ENCODE measurements at places on chromosomes 5 and 9. TPM values are rescaled to one million over a fixed set of nuclear protein-coding genes. Genes with fewer than 3 reads are reported as not detected.

DNA sequence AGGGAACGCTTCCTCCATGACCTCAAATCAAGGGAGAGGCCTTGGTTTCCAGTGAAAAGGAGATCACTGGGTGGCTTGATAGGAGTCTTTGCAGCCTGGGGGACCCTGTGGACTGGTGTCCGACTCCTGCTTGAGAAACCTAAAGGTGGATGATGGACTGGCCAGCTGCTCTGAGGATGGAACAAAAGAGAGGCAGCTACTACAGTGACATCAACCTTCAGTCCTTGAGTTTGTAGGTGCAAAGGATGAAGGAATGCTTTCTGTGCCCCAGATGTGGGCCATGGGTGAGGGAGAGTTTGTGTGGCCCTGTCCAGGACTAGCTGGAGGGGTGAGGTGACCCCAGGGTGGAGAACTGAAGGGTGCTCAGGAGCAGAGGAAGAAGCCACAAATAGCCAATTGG is 114.4 kb upstream of the TBC1D2 start:
- DNase-seq: no peak

DNA sequence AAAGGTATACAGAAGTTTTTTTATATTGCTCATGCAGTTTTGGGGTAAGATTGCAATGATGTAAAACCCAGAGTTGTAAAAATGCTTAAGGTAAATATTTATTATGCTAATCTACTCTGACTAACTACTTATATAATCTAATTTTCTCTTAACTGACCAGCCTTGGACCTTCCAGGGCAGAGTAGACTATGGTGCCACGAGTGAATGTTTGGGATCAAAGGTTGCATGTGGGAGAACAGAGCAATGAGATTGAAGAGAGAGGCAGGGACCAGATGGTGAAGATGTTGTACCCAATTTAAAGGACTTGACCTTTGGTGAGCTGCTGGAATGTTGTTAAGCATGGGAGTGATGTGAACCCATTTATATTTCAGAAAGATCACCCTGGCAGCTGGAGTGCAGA is 34.8 kb upstream of the PANK3 start:
- no peak for DNase-seq

The KIF24 gene
- 6.7 TPM for total RNA-seq

DNA sequence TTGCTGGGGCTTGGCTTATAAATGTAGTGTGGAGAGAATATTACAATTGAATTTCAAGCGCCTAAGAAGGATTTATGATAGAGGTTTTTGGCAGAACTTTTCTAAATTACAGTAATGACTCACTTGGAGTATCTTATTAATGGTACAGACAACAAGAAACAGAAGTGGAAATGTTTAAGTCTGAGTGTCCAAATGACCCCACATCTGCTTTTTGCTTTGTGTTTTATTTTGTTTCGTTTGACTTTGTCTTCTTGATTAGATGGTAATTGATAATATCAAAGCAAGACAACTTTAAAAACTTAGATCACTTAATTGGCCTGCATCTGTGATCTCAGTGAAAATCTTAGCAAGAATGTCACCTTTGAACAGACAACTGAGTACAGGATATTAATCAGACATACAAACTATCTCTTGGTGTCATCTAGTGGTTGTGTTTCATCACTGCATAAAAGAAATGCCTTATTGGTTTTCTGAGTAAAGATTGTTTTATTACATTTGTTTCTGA is 577.4 kb downstream of the ISL1 start:
- DNase-seq: no peak

The SMIM33 gene
- total RNA-seq: 0.11 TPM

- DNase-seq: no peak
These were observed 16.2 kb upstream of the ITGA1 start for GRCh38 chr5:52771343-52772039.

DNA sequence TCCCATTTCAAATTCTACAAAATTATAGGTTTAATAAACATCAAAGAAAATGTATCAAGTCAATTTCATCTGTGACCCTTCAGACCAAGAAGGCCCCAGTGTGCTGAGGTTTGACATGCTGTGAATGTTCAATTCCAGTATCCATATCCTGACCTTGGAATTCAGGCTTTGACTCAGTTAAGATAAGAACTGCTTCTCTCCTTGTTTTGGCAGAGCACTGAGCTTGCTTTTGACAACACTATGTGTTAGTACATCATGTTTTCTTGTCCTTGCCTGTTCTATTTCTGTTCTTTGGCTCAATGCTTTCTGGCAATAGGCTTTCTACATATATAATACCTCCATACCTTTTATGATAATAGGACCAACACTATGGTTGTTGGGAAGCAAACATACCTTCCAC is 105.6 kb downstream of the PLCXD3 start:
- no peak for DNase-seq

The HTR4 gene
- total RNA-seq: not detected

DNA sequence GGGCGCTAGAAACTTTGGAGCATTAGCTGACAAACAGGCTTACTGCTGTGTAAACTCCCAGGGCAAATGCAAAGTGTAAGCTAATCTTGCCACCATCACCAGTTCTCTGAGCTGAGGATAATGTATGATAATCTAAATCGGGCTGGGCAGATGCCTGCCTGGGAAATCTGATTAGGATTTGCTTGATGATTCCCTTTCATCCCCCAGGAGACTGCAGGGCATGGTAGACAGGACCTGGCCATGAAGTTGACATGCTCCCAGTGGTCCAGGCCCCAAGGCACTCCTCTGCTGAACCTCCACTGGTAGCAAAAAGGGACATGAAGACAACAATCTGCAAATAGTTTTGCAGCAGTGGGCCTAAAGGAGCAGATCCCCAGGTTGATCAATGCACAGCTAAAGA is 317.5 kb downstream of the SPOCK1 start:
- DNase-seq: no peak

The NPR3 gene
- not detected for total RNA-seq

The STXBP1 gene
- total RNA-seq: 15.2 TPM

GRCh38 chr5:24320643-24321042 is 324.1 kb downstream of the CDH10 start:
- DNase-seq: no peak

GRCh38 chr9:7665874-7666273 is 133.7 kb downstream of the DMAC1 start:
- DNase-seq: no peak

DNA sequence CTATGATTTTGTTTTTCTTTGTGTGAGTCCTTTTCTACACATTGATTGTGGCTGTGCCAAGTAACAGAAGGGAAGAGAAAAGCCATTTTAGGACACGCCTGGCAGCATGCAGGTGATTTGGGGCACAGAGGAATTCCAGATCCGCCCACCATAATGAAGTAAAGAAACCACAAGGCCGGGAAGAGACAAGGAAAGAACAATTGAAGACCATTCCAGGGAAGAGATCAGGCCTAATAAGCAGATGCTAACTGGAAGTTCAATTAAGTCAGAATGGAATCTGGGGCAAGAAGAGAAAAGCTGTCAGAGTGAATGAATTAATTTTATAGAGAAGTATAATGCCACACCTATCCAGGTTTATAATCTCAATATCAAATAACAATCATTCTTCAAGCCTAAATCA is 110.2 kb upstream of the ISL1 start:
- DNase-seq: no peak

The TAF11L9 gene
- total RNA-seq: not detected

DNA sequence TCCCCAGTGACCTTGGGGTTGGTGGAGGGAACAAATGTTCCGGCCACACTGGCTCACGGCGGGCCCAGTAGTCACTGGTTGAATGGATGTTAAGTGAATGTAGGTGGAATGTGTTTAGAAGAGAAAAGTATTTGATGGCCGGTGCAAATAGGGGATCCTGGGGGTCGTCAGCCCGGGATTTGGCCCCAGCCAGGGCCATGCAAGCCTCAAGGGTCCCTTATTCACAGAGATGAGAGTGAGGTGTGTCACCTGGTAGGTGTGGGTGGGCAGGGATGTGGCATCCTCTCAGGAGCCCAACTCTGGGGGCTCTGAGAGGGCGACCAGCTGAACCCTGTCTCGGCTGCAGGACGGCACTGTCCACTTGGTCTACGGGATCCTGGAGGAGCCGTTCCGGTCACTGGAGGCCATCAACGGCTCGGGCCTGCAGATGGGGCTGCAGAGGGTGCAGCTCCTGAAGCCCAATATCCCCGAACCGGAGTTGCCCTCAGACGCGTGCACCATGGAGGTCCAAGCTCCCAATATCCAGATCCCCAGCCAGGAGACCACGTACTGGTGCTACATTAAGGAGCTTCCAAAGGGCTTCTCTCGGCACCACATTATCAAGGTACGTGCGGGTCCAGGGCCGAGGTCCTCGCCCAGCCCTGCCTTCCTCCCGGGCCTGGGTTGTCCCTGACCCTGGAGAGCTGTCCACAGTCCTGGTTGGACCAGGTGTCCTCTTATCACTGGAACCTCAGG is 5.9 kb downstream of the DBH start:
- DNase-seq: no peak

The IER5L gene
- 3.0 TPM for total RNA-seq

- peak; percentile 87 for DNase-seq
These were observed at the start of gene ANXA2R for GRCh38 chr5:43040287-43041098. TSS of gene ANXA2R (minus strand) at chr5:43040319. CDS start at chr5:43040046, 273 bp downstream.

GRCh38 chr9:111352545-111352944 is 22.5 kb upstream of the OR2K2 start:
- no peak for DNase-seq

The MEGF10 gene
- total RNA-seq: not detected

DNA sequence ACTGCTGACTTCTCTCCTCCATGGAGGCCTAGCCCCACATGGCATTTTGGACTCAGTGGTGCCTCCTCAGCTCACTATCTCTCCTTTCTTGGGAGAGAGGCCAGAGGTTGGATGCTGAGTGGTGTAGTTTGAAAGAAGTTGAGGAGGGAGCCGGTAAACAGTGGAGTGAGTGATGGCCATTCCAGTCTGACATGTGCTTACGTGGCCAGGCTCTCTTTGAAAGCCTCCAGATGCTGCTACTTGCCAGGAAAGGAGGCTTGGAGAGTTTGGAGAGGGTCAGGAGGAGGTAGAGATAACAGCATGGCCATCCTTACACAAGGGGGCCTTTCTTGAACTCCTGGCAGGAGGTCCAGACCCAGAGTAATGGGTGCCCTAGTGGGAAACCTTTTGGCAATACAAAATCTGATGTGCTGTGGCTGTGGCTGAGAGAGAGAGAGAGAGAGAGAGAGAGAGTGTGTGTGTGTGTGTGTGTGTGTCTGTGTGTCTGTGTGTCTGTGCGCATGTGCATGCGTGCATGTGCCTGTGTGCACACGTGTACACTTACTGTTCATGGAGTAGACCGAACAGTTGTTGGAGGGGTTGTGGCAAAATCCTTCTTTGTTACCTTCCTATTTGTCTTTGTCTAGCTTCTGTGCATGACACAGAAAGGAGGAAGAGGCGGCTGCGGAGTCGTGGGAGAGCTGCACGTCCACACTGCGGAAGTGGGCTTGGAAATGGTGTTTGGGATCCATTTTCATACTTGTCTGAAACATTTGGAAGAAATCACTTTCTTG is 37.8 kb downstream of the RALGPS1 start:
- DNase-seq: no peak

The NFIL3 gene
- total RNA-seq: 69.3 TPM

GRCh38 chr5:15137414-15137813 is 265.8 kb upstream of the ANKH start:
- DNase-seq: no peak

The FBP1 gene
- 0.53 TPM for total RNA-seq

DNA sequence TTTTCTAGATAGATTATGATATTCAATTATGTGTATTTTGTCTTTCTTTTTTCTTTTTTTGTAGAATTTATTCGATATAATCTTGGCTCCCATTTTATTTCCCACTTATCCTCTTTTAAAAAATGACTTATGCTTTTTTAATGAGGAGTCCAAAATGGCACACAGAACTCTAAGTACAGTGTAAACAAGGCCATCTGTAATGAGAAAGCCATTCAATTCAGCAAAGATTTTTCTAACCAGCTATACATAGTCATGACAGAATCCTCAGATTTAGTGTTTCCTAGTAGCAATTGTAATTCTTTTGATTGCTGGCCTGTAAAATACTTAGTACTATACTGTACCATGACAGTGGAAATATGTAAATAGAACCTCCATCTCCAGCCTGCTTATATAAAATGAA is 651.4 kb downstream of the RAB3C start:
- DNase-seq: no peak

All from CD8-positive, alpha-beta memory T cell (primary cell).